NCI-H2171 (cell line): ENCODE measurements at places on chromosomes 4 and X.

DNA sequence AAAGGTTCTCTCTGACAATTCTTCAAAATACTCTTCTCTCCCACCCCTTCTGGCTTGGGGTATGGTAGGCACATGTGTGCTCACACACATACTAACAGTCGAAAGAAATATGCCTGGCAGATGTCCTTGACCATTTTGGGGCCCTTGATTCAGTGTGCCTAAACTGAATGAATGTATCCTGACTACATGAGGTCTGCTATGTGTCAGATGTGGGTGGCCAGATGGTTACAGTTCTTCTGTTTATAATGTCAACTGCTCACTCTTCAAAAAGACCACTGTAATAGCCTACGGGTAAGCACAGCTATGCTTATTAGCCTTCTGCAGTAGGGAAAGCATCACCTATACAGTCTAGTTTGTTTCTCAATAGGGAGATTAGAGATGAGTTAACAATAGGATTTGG lies 63.7 kb upstream of the VEGFC start:
- DNase-seq: no peak

DNA sequence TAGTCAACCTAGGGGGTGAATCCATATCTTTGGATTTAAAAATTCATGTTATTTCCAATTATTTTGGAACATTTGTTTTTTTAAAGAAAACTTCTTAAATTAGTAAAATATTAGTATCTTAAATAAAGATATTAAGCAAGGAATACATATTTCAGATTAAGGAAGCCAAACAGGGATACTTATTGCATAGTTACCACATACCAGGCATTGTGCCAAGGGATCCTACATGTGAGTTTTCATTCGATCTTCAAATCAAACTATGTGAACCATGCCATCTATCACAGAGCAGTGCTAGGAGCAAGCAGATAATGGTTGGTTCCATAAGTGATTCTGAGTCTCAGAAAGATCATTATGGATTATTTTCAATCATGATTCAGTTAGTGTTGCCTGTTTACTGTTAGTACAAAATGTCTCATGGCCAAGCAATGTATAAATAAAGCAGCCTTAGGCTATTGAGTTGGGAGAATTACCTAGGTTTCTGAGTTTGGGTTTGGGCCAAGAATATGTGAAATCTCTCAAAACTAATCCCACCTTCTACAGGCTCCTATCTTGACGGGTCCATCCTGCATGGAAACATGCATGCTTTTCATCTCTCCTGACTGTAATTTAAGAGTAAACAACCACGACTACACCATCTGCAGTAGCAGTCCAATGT lies 176.7 kb downstream of the NPFFR2 start:
- no peak for DNase-seq

DNA sequence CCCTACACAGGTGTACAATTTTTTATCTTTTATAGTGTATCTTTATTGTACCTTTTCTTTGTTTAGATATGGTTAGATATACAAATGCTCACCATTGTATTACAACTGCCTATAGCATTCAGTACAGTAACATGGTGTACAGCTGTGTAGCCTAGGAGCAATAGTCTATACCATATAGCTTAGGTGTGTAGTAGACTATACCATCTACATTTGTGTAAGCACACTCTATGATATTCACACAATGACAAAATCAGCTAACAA lies 80.3 kb downstream of the FAM13A start:
- no peak for DNase-seq

DNA sequence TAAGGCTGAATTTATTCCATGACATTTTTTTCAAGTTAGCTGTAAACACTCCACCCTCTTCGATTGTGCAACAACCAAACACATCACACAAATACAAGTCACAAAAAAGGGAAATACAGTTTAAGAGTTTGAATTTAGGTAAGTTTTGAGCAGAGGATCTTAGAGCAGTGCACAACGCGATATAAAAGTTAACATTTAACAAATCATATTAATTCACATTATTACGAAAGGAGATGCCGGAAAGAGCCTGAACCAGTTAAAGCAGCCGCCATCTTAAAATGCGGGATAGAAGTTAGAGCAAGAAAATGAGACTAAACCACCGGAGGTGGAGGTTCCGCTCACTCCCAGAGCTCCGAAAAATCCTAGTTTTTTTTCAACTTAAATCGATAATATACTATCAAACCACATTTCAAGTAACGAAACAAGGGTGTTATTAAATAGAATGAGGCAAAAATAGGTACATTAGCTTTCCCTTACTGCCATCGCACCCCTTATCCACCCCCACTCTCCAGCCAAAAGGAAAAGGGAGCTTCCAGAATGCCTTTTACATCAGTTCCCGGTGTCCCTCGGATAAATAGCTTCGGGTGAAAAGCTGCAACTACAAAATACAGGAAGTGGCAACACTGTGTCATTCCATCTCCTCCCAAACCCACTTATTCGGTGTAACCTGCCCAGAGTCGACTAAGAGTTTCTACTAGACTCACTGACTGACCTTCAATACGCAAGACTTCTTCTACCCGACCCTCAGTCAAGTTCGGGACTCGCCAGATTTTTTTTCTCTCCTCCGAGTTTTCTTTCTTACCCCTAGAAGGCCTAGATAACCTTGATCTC lies 1.9 kb downstream of the UBE2D3 start:
- DNase-seq: peak; percentile 2

- DNase-seq: no peak
These were observed 15.7 kb upstream of the ODAM start for GRCh38 chr4:70179811-70180210.

- no peak for DNase-seq
These were observed 114.0 kb downstream of the ENOX2 start for GRCh38 chrX:130788786-130789581.
